GM04504 (cell line): ENCODE measurements at places on chromosomes 13 and 19.

GRCh38 chr13:44088991-44089413, 209.3 kb downstream of the LACC1 start:
- no peak for DNase-seq

GRCh38 chr19:11482384-11483050, 1.7 kb upstream of the ELAVL3 start:
- peak; percentile 35 for DNase-seq

DNA sequence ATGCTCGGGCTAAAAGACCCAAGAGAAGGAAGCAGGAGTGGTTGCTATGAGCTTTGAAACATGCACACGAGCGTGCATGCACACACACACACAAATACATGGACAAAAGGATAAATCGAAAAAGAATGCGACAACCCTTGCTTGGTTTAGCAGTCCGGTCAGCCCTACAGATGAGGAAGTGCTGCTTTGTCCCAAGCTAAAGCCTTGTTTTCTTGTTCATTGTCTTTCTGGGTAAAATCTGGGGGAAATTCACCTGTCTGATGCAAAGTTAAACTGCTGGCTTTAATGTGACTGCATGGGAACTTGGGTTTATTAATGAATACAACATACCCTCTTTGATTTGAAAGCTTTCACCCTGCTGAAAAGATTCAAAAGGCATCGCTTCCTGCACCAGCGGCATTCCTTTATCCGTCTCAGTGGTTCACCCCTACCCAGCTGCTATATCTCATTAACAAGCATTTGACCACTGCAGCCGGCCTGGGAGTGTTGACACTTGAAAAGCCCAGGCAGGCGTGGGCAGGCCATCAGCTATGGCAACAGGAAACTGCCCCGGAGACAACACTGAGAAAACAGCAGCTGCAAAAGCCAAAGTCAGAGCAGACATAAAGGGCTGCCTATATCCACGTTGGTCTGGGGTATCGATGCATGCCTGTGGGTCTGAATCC, 301.7 kb downstream of the NDFIP2 start:
- DNase-seq: no peak

DNA sequence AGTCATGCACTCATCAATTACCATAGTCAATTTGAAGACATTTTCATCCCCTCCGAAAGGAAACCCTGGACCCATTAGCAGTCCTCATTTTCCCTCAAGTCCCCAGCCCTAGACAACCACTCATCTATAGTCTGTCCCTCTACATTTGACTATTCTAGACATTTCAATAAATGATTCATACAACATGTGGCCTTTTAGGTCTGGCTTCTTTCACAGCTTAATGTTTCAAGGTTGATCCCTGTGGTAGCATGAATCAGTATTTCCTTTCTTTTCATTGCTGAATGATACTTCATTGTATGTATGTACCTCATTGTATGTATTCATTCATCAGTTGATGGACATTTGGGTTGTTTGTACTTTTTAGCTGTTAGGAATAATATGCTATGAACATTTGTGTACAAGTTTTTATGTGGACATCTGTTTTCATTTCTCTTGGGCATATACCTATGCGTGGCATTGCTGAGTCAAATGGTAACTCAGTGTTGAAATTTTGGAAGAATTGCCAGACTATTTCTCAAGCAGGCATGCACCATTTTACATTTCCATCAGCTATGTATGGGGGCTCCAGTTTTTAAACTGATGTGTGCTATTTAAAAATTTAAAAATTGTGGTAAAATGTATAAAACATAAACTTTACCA, 18.4 kb downstream of the SPATA13 start:
- no peak for DNase-seq

DNA sequence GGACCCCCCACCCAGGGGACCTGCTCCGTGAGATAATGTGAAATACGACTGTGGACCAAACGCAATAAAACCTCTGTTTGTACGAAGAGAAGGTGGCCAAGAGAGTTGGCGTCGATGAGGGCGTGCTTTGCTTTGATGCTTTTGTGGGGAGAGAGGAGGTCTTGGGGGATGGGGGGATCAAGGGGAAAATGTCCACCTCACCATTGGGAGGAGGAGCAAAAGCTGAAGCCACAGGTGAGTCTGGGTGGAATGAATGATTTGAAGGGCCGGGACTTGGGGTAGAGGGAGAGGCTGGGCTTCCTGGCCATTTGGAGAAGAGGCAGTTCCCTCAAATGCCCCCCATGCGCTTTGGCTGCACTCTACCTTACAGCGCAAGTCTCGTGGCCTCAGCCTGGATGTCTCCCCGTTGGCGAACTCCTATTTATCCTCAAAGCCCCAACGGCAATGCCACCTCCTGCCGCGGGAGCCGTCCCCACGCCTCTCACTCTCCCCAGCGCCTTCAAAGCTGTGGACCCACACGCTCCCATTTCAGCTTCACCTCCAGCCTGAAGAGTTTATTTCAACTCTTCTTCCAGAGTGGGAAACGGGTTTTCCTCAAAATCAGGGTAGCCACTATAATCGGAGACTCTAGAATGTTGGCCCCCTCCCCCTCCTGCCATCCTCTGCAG, 795 bp upstream of the ABCA7 start:
- no peak for DNase-seq

- DNase-seq: no peak
Observed at GRCh38 chr19:41755328-41755913, at the start of gene CEACAM6. TSS of gene CEACAM6 (plus strand) at chr19:41755530. CDS start at chr19:41755639, 109 bp downstream.

- DNase-seq: no peak
Observed at GRCh38 chr13:110232142-110232541, 74.8 kb downstream of the COL4A1 start.

- DNase-seq: peak; percentile 24
Observed at GRCh38 chr13:110187641-110188161, 119.3 kb downstream of the COL4A1 start.

DNA sequence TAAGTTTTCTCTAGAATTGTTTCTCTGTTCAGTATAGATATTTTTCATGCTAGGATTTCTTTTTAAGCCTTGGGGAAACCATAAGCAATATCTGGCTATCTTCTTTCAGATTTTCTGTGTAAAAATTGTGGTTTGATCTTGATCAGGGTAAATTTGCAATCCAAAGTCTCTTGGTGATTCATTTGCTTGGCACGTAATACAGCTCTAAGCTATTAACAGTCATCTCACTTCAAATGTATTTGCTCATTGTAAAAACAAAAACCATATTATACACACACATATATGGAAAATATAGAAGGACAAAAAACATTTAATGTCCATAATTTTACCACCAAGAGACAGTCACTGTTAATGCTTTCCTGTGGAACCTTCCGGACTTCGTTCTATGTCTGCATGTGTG, 191.0 kb downstream of the SHISA2 start:
- DNase-seq: no peak

GRCh38 chr13:65063753-65064152, 2166.4 kb downstream of the PCDH9 start:
- DNase-seq: no peak

DNA sequence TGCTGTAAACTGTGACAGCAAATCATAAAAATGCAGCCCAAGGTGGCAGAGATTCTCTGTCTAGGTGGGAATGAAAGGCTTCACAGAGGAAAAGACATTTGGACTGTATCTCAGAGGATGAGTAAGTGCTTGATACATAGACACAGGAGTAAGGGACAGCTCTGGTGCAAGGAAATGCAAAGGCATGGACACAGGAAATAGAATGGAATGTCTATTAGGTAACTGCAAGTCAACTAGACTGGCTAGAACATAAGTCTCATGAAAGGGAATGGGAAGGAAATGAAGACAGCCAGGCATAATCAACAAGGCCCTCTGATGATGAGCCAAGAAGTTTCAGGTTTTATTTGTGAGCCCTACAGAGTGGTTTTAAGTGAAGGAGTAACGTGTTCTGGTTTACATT, 321.7 kb downstream of the SUCLA2 start:
- DNase-seq: peak; percentile 44

DNA sequence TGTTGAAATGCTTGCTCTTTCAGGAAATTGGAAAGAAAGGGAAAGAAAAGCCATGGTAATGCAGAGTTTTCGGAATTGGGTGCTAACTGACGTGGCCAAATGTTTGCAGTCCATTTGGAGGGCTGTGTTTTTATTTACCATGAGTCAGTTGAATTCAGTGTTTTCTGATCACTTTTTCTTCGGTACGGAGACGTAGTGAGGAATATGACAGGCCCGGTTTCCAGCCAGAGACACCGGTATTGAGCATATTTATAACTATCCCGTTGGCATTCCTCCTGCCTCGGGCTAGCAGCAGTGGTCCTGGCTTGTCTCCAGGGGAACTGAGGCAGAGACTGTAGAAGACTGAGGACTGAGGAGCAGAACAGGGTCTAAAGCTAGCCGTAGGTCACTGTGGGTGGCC, 1.0 kb downstream of the CDC16 start:
- DNase-seq: no peak

DNA sequence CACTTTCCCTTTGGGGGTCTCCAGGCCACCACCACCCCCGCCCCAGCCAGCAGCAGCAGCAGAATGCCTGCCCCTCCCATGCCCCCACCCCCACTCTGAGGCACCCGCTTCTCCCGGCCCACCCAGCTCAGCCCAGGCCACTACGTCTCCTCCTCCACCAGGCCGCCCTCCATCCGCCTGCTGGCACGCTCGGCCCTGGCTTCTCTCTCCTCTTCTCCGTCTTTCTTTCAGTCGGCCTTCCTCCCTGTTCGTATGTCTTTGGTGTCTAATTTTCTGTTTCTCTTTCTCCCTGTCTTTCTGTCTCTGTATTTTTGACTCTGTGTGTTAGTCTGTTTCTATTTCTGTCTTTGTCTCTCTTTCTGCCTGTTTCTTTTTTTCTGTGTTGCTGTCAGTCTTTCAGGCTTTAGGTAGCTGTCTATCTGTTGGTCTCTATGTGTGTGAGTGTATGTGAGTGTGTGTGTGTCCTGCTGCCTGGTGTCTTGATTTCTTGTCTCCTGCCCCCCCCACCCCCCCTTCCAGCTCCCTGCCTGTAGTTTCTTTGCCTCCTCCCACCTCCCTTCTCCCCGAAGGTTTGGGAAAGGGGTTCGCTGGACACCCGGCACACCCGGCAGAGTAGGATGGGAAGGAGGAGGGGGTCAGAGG, at the start of gene LGI4:
Gene LGI4 (minus strand): TSS at position 459 of the 642 bp plus-strand sequence. CDS start 379 bp downstream, at position 80.
- no peak for DNase-seq

DNA sequence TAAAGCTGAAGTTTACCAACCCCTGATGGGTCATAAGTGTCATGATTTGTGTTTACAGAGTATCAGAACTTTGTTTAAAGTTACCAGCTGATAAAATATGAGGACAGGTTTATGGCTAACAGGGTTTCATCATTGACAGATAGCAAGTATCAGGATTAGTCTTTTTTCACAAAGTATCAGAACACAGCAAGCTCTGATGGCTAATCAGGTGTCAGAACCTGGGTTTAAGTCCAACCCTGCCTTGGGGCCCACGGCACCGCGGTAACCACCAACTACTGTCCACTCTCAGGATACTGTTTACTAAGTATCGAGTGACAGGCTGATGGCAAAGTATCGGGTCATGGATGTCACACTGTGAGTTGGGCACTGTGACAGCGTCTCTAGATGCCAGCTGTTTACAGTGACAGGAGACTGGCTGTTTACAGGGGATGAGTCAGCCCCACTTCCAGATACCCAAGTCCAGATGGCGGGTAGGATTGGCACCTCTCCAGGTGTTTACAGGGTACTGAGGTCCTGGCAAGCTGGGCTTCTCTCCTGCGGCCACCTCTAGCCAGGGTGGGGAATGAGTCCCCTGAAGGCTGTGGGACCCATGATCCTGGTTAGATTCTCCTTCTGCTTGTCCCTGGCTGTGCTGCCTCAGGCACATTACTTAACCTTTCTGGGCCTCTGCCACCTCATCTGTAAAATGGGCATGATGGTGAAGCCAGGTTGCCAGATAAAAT, 21.8 kb downstream of the ARRDC2 start:
- no peak for DNase-seq

DNA sequence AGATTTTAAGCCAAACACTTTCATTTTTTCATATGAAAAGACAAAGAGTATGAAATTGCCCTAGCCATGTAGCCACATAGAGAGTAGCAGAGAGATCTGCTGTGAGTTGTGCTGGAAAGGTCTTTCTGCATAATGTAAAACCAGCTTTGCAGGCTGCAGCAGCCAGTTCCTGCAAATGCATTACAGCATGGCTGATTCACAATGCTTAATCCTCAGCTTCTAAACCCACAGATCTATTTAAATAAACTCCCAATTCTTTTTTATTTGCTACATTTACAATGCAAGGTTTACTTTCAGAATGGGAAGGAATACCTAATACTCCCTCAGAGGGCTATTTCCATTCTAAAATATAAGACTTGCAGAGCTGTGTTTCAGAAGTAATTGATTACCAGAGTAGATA, 185.6 kb upstream of the STARD13 start:
- DNase-seq: no peak

DNA sequence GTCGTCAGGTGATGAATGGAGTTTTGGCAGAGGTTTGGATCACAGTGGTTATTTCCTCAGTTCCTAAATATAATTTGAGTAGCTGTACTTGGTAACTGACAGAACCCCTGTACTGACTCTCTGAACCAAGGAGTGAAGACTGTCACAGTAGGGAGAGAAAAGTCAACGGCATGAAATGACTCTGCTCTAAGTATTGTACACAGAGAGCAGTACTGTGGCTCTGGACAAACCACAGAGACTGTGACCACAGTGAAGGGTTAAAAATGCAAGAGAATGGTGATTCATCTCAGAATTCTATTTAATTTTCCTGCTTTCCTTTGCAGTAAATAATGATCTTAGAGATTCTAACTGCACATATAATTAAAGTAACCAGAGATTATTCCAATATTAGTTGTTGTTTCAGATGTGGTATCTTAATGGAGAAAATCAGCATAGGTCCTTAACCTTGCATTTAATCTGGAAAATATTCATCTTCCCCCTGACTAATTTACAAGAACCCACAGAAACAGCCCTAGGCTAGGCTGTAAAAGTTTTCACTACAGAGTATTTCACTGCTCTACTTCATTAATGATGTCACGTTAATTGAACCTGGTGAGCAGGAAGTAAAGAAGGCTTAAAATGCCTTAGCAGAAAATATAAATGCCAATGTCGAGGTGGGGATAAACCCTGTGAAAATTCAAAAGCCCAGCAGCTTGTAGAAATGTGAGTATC, 221.9 kb downstream of the LIG4 start:
- DNase-seq: no peak

- no peak for DNase-seq
Observed at GRCh38 chr13:104580931-104581330, 1514.7 kb upstream of the SLC10A2 start.

- no peak for DNase-seq
Observed at GRCh38 chr13:30004204-30004603, 153.8 kb upstream of the UBL3 start.

DNA sequence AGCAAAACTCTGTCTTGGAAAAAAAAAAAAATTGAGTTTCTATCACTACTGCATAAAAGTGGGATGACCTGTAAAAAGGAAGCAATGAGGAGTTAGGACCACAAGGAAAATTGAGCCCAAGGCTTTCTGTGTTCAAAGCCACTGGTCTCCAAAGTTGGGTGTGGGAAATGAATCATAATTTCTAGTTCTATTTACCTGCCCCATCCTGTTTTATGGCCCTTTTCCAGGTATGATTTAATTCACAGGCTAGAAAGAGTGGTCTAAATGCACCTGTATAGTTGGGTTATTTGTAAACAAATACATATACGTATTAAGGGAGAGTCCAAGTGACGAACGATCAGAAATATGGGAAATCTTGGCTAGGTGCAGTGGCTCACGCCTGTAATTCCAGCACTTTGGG, 5.9 kb upstream of the DCAF15 start:
- no peak for DNase-seq

- no peak for DNase-seq
Observed at GRCh38 chr13:32600890-32601289, 14.6 kb downstream of the PDS5B start.

- DNase-seq: no peak
Observed at GRCh38 chr19:10419646-10420443, 493 bp upstream of the PDE4A start.

GRCh38 chr19:35561436-35561835, 2.0 kb downstream of the ATP4A start:
- DNase-seq: no peak
